M059J (cell line): ENCODE measurements at places on chromosomes 5 and 9.

GRCh38 chr9:89815903-89816573 lies 211.2 kb downstream of the GADD45G start:
- no peak for DNase-seq

GRCh38 chr9:101333926-101334702 lies 50.7 kb downstream of the BAAT start:
- no peak for DNase-seq

DNA sequence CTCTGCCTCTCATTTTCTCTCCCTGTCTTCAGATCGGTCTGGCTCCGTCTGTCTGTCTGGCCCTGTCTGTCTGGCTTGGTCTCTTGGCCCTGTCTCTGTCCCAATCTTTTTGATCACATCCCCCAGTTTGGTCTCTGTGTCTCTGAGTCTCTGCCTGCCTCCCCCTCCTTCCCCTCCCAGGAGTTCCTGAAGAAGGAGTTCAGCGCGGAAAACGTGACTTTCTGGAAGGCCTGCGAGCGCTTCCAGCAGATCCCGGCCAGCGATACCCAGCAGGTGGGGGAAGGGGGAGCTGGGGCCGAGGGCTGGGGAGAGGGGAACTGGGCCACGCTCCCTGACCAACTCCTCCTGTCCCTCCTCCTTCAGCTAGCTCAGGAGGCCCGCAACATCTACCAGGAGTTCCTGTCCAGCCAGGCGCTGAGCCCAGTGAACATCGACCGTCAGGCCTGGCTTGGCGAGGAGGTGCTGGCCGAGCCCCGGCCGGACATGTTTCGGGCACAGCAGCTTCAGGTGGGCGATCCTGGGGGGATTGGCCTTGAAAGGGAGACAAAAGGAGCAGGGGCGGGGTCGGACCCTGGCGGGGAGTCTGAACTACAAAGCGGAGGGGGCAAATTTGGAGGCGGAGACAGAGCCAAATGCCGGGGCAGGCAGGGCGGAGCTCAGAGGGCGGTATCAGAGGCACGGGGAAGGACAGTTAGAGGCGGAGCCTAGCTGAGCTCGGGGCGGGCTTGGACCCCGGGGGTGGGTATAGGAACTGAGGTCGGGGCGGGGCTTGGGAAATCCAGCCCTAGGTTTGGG lies 9.0 kb downstream of the RGS14 start:
- DNase-seq = peak; percentile 65

GRCh38 chr5:111668477-111669414 lies 88.2 kb downstream of the NREP start:
- DNase-seq = peak; percentile 30

DNA sequence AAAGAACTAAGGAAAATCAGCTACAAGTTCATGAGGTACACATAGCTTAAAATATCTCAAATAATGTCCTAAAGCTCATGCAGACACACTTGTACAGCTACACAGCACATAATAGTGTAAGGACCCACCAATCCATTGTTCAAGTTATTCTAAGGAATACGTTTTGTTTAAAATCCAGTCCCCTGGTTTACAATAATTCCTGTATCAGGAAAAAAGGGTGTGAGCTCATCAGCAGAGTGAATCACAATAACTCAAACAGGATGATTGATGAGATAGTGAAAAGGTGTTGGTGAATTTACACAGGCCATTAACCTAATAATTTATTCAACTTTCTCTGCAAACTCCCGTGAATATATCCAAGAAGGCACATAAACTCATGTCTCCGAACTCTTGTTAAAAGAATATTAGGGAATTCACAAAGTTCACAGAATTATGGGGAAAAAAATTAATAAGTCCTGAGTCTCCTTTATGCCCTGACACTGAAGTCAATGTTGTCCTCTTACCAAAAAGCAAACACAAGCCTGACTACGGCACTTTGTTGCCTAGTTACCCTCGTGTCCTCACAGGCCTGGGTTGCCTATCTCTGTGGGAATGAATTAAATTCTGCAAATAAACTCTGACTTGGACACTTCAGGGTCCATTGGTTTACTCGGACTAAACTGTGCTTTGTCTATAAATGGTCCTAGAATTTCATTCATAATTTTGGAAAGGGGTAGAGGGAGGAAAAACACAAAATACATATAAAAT lies 142.8 kb upstream of the PDE4D start:
- no peak for DNase-seq

- peak; percentile 51 for DNase-seq
Measured at GRCh38 chr9:105055917-105056316, 128.0 kb upstream of the ABCA1 start.

- DNase-seq = no peak
Measured at GRCh38 chr5:174972291-174972690, 247.9 kb downstream of the MSX2 start.

DNA sequence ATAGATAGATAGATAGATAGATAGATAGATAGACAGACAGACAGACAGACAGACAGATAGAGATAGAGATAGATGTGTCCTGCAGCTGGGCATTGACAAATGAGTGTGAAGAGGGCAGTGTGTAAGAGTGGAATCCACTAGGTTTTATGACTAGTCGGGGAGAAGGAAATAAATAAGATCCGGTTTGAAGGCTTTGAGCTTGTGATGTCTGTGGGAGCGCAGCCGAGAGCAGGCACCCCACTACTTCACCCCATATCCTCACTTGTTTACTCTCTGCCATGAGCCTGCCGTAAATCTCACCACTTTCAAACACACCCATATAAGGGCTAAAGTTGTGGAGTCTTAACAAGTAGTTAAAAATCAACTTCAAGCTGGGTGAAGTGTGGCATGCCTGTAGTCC lies 1.4 kb upstream of the SUSD1 start:
- DNase-seq = no peak

DNA sequence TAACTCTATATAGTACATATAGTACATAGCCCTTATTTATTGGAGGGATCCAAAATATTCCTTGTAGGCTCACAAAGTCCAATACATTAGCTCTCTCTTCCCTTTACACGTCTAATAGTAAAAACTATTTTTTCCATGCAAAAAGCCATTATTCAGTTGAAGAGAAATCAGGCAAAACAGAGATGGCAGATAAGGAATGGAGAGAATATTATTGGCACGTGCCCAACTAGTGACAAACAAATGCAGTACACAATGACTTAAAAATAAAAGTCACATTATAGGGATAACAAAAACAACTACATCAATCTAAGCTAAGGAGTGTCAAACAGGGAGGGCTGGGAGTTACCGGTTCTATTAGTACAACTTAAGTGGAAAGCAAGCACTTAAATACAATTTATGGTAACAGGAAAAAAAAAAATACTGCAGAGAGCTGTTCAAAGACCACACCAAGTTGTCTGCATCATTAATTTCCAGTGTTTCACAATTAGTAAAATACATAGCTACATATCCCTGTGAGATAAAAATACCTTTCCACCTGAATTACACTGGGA lies 4.1 kb upstream of the SCAI start:
- no peak for DNase-seq

DNA sequence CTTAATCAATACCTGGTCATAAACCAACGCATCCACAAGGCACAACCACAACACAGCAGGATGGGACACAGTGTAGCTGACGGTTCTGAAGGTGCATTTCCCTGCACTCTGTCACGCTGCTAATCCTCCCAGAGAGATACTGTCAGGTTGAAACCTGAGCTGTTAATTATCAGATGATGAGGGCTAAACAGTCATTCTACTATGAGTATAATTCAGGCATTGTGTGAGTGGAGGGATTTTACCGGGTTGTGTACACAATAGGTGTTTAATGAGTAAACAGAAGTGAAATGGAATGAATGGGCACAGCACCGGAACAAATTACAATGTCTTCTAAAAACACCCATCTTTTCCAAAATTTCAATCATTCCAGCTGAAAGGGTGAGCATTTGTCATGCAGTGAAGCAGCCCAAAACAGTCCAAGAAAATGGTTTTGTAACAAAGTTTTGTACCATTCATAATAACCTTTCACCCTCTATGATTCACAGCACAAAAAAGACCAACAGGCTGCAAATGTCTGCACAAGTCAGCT lies 71.5 kb downstream of the ABCA1 start:
- no peak for DNase-seq

DNA sequence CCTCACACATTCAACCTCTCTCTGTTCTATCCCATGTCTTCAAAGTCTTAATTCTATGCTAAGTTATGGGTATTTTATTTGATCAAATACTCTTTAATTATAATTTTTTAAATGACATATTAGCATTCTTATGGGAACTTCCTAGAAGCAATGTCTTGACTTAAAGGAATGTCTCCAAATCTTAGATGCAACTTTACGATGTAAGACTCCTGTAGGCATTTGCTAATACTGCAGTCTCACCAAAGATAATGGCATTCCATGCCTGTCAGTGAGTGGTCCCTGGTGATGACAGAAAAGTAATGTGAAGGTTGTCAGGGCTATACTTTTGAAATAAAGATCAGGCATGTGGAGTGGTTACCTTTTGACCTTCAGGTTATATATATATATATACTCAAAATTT lies 1654.2 kb upstream of the WWC1 start:
- DNase-seq = no peak

DNA sequence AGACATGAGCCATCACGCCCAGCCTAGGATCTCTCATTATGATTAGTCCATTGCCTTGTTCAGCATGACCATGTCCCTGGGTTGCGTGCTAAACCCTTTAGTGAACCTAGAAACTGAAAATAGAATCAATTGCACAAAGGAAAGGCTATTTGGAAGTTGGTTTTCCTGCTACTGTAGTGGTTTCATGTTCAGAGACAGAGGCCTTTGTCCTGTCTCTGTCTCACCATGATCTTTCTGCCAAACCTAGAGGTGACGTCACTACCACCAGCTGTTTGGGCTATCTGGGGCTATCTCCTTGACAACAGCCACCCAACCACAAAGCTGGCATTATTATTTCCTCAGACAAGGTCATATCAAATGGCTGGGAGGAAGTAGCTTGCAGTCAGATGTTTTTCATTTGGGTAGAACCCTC lies 4.0 kb upstream of the CDK5RAP2 start:
- DNase-seq = peak; percentile 99

GRCh38 chr9:91258451-91258850 lies 103.3 kb downstream of the AUH start:
- DNase-seq = no peak

DNA sequence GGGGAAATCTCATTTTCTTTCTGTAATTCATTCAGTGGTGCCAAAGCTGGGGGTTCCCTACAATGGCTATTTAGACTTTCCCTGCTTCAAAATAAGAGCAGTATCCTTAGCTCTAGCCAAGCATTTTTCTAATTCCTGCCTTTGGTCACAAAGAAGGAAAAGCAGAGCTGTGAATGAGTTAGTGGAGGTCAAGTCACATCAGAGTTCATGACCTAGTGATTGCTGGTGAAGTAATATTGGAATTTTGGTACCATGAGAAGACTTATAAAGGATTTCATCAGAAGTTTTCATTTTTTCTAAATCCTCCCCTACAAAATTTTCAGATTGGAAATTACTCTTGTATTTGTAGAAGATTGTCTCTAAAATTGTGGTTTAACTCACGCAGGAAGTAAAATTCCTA lies 28.0 kb downstream of the DNAJC21 start:
- no peak for DNase-seq

GRCh38 chr5:16625096-16625495 lies 8.3 kb upstream of the RETREG1 start:
- DNase-seq = no peak

- DNase-seq = peak; percentile 18
Measured at GRCh38 chr5:56631719-56632118, 183.6 kb upstream of the MAP3K1 start.

DNA sequence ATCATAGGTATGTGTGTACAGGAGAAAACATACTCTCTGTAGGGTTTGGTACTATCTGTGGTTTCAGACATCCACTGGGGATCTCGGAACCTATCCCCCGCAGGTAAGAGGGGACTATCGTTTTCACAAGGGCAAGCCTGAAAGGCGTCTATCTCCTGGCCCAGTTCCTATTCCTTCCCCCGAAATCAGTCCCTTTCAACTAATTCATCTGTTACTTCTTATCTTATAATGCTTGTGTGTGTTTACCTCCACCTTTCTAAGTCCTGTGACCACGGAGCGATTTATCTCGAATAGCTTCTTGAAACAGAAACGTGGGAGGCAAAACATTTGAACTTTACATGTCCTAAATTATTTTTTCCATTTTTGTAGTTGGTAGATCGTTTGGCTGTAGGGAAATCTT lies 11.4 kb downstream of the ABO start:
- no peak for DNase-seq

GRCh38 chr9:22244139-22245011 lies 202.2 kb upstream of the DMRTA1 start:
- peak; percentile 74 for DNase-seq

- no peak for DNase-seq
Measured at GRCh38 chr5:78612227-78613150, 36.1 kb downstream of the LHFPL2 start.

DNA sequence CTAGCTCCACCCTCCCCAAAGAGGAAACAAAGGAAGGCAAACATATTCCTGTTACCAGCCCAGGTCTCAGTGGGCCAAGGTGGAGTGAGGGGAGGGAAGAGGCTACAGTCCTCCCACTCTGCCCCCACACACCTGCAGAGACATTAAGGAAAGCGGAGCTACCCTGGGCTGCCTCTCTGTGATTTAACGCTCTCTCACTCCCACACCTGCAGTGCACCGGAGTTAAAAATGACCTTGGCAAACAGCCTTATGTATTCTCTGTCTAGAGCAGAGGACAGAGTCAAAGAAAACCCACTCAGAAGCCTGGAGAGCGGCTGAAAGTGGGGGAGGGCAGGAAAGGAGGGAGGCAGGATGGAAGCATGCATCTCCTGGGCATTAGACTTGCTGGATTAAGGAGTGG lies 32.7 kb downstream of the KCNIP1 start:
- DNase-seq = no peak
